DMS 273 treated with DMSO at 0.1 percent for 48 hours (cell line): ENCODE measurements at places on chromosomes 6 and 20.

DNA sequence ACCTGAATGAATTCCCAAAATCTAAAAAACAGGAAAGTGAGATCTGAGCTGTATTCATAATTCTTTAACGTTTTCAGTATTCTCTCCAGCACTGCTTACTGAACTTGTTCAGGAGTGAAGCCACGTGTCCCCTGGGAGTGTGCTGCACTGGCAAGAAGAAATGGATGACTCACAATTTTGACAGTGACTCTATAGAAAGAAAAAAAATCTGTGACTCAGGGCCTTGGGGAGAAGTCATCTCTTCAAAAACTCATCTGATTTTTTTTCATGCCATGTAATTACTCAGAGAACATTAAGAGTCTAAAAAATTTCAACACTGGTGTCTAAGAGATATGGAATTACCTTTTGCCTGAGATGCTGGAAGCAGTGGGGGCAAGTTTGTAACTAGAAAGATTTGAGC is 39.7 kb downstream of the ANKEF1 start:
- DNase-seq = no peak

GRCh38 chr6:158826819-158827501 is 7.8 kb upstream of the EZR start:
- no peak for DNase-seq

GRCh38 chr20:3890398-3890751 is 1.2 kb downstream of the PANK2 start:
- DNase-seq = no peak

- DNase-seq = no peak
Measured at GRCh38 chr6:104599821-104600638, 259.7 kb downstream of the HACE1 start.

GRCh38 chr20:51583073-51583472 is 40.6 kb upstream of the NFATC2 start:
- DNase-seq = no peak

DNA sequence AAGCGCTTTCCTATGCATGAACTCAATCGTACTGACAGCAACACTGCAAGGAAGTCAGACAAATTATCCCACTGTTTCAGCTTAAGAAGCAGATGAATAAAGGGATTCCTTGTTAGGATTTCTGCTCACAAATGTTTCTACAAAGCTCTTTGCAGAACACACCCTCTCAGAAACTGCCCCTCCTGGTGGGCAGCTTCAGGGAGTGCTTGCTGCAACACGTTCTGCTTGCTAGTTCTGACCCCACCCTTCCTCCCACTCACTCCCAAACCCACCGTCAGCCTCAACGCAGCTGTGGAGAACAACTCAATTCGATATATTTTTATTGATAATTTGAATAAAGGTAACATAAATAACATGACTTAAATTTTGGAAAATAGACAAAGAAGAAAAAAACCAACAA is 250.8 kb upstream of the PRDM1 start:
- DNase-seq = peak; percentile 31
